Stimulated activated CD8-positive, alpha-beta memory T cell treated with anti-CD3 and anti-CD28 coated beads, Interleukin-15, amount 100 ng/mL, for 1 hour (primary cell): ENCODE measurements at places on chromosomes 2 and 18.

- DNase-seq, result no peak
These were observed 529.1 kb upstream of the HNMT start for GRCh38 chr2:137435162-137435561.

DNA sequence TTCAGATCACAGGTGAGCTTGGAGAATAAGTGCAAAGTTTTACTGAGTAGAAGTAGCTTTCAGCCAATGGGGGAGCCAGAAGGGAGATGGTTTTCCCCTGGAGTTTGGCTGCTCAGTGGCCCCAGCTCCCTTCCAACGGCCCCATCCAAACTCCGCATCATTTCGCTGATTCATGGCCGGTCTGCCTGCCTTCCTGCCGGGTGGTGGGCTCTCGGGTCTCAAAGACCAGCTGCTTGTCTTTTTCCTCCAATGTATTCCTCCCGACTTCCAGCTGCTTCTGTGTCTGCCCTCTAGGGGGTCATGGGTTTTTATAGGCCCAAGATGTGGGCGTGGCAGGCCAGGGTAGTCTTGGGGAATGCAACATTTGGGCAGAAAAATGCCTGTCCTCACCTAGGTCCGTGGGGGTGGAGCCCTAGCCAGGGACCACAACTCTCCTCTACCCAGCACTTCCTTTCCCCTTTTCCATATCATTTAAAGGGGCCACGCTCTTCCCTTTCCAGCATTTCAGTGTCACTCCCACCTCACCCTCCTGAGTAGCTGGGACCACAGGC is 73.5 kb downstream of the MEX3C start:
- DNase-seq, result no peak

GRCh38 chr18:11654736-11655605 is 34.1 kb upstream of the GNAL start:
- DNase-seq, result no peak

DNA sequence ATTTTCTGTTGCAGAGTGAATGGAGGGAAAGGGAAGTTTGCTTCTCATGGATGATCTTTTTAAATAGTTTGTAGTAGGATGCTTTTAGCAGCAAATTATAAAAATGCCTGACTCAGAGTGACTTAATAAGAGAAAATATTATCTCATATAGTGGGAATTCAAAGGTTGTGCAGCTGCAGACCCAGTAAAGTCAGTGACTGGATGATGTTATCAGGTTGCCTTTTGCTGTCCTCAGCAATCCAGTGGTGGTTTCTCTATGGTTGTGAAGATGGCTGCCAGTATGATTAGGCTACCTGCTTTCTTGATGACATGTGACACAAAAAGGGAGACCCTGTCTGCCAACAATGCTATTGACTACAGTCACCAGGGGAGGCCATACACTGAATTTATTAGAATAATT is 184.8 kb downstream of the DIS3L2 start:
- no peak for DNase-seq

DNA sequence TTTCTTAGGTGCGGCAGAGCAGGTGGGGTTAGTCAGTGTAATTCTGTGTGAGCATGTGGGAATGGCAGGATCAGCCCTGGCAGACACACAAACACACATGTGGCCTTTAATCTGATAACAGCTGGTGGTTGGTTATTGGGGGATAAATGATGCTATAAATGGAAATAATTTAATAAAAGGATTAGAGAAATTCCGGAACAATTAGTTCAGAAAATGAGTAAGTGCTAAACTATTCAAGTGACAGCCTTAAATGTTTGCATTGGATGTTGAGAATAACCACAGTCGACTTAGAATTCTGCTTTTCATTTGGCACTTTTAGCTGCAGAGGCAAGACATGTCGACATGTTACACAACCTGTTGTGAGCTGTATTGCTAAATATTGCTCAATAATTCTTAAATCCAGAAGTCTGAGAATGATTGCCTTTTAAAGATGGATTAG is 7.2 kb downstream of the SMYD1 start:
- DNase-seq, result no peak

- no peak for DNase-seq
These were observed 1138.2 kb upstream of the TMEFF2 start for GRCh38 chr2:193332941-193333340.

- DNase-seq, result no peak
These were observed 7.3 kb upstream of the CIB4 start for GRCh38 chr2:26648516-26648915.

GRCh38 chr2:95345081-95345562 is 48.0 kb downstream of the KCNIP3 start:
- no peak for DNase-seq

- no peak for DNase-seq
These were observed 69.9 kb upstream of the HS6ST1 start for GRCh38 chr2:128388499-128388941.

GRCh38 chr18:54117853-54118773 is 106.4 kb downstream of the MBD2 start:
- DNase-seq, result no peak

DNA sequence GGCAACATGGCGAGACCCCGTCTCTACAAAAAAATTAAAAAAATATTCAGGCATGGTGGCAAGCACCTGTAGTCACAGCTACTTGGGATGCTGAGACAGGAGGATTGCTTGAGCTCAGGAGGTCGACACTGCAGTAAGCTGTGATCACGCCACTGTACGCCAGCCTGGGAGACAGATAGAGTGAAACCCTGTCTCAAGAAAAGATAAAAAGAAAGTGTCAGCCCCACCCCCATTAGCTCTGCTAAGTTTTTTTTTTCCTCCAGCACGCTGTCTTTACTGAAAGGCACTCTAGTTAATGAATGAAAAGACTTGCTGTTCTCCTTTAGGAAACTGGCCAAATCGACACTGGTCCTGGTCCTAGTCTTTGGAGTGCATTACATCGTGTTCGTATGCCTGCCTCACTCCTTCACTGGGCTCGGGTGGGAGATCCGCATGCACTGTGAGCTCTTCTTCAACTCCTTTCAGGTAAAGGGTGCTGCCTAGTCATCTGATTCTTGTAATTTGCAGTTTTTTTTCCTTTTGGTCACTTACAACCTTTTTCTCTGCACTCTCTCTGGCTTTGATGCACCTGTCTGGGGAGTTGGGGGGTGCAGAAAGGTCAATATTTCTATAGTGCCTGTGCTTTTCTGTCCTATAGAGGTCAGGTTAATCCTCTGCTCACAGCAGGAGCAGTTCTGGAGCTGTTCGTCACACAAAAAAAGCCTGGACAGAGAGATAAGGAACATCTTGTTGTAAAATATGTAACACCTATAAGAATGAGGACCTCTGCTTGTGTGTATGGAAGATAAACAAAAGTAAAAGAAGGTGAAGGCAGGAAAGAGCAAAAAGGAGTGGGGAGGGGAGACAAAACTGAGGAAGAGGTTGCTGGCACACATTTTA is 82.3 kb downstream of the PTH2R start:
- no peak for DNase-seq

DNA sequence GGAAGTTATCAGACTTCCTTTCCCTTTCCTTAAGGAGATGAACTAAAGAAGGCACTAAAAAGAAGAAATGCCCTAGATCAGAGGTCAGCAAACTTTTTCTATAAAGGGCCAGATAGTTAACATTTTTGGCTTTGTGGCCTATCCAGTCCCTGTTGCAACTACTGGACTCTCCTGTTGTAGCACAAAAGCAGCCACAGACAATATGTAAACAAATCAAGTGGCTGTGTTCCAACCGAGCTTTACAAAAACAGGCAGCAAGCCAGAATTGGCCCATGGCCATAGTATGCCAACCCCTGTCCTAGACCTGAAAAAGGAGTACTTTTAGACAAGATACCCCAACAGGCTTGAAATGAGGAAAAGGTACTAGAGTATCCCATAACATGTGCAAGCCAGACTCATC is 10.9 kb downstream of the NHEJ1 start:
- no peak for DNase-seq

- no peak for DNase-seq
These were observed 24.6 kb upstream of the NOTO start for GRCh38 chr2:73177645-73178255.

DNA sequence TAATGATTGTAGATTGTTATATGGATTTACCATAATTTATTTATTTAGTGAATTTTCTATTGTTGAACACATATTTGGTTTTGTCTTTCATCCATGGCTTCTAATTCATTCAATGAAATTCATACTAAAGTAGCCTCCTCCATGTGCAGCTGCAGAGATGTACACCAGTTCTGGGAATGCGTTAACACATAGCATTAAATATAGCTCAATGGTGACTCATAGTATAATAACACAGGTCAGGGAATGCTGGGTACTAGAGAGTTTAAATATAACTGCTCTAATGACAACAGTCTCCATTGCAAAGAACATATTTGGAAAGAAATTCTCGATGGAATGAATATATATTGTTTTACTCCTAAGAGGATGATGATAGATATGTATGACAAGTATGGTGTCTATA is 1190.2 kb upstream of the NRXN1 start:
- no peak for DNase-seq

- no peak for DNase-seq
These were observed 31.9 kb upstream of the MSTN start for GRCh38 chr2:190094316-190094871.

- DNase-seq, result peak; percentile 29
These were observed 31.0 kb downstream of the IL37 start for GRCh38 chr2:112941753-112942653.

GRCh38 chr2:190181123-190181669 is 118.7 kb upstream of the MSTN start:
- DNase-seq, result no peak

DNA sequence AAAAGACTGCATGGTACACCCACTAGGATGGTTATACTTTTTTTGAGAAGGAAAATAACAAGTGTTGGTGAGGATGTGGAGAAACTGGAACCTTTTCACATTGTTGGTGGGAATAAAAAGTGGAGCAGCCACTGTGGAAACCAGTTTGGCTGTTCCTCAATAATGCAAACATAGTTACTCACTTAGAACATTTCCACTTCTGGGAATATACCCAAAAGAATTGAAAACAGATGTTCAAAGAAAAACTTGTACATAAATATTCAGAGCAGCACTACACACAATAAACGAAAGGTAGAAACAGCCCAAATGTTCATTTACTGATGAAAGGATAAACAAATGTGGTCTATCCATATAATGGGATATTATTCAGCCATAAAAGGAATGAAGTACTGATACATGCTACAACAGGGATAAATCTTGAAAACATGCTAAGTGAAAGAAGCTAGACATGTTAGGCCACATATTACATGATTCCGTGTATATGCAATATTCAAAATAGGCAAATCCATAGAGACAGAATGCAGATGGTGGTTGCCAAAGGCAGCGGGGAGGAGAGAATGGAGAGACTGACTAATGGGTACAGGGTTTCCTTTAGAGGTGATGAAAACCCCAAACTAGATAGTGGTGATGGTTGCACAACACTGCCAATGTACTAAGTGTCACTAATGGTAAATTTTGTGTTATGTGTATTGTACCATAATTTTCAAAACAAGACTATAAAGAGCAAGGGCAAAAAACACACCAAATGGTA is 20.9 kb upstream of the LMAN1 start:
- no peak for DNase-seq

GRCh38 chr18:72197591-72197990 is 346.6 kb downstream of the CBLN2 start:
- no peak for DNase-seq

DNA sequence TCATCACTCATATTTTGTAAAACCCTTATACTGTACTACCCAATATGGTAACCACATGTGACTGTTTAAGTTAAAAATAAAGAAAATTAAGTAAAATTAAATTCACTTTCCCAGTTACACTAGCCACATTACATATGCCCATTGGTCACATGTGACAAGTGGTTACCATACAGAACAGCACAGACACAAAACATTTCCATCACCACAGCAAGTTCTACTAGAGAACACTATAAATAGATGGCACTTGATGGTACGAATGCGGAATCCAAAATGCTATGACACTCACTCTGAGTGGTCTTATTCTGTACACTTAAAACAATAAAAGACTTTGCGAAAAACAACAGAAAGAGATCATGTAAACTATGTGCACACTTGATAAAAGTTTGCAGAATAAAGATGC is 202.2 kb downstream of the PDE1A start:
- DNase-seq, result no peak

- no peak for DNase-seq
These were observed 359.2 kb upstream of the ID2 start for GRCh38 chr2:8322634-8323033.

DNA sequence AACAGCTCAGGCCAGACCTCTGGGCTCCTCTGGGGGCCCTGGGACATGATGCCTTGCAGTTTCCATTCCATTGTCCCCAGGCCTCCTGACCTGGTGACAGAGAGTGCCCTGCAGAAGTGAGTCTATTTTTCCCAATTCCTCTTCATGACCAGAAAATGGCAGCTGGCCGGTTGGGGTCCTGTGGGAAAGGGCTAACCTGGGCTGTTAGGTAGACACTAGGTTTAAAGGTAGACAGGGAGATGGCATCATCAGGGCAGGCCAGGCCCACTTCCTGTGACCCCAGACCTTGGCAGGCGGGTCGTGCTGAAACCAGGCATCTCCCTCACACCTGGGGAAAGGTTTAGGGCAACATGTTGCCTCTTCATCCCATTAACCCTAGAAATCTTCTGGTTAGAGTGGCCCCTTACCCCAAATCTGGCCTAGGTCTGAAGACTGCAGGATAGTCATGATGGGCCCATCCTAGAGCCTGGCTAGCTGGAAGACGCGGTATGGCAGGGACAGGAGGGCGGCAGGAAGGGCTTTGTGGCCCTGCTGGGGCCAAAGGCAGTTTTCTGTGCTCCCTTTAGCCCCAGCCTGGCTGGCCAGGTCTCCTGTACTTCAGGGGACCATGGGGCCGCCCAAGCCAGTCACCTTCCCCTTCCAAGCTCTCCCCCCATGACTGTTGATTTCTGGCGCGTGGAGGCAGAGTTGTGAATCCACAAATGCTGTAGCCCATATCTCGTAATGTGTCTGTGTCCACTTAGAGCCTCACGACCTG is 10.1 kb downstream of the POMC start:
- no peak for DNase-seq

DNA sequence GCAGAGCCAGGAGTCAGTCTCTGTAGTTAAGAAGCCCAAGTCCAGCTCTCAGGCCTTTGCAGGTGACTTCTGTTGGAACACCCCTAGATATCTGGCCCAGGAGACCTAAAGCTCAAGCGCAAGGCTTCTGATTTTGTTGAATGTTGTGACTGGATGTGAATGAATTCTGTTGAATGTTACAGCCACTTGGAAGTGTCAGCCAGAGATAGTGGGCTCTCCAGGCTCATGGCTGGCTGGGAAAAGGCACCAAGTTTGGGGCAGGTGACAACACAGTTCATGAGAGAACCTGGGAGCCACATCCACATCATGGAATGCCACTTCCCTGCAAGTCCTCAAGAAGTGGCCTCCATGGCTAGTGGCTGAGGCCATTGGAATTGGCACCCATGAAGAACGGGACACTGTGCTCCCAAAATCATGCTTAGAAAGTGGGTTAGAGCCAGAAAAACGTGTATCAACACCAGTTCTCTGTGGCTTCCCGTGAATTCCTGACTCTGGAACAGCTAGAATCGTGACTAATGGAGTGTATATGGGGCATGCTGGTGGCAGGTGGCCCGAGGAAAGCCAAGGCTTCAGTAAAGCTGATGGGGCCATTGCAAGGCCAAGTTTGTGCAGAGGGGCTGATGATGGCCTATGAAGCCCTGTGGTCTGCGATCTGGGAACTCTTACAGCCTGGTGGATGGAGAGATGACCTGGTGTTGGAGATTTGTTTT is 30.2 kb downstream of the EDAR start:
- DNase-seq, result no peak
